ENCODE measurements at places on chromosomes 16 and 17.
A peak's percentile ranks its signal among the peaks of the same experiment; 100 is the strongest.

- peak; percentile 49 for DNase-seq
Observed at GRCh38 chr17:36703860-36704266, 102.5 kb downstream of the MRM1 start.

- DNase-seq, result no peak
Observed at GRCh38 chr16:2828876-2829430, 1.1 kb upstream of the ZG16B start.

- no peak for DNase-seq
Observed at GRCh38 chr17:74513987-74514631, 17.2 kb downstream of the CD300LB start.

GRCh38 chr17:47620503-47621245 lies 29.0 kb upstream of the KPNB1 start:
- no peak for DNase-seq

DNA sequence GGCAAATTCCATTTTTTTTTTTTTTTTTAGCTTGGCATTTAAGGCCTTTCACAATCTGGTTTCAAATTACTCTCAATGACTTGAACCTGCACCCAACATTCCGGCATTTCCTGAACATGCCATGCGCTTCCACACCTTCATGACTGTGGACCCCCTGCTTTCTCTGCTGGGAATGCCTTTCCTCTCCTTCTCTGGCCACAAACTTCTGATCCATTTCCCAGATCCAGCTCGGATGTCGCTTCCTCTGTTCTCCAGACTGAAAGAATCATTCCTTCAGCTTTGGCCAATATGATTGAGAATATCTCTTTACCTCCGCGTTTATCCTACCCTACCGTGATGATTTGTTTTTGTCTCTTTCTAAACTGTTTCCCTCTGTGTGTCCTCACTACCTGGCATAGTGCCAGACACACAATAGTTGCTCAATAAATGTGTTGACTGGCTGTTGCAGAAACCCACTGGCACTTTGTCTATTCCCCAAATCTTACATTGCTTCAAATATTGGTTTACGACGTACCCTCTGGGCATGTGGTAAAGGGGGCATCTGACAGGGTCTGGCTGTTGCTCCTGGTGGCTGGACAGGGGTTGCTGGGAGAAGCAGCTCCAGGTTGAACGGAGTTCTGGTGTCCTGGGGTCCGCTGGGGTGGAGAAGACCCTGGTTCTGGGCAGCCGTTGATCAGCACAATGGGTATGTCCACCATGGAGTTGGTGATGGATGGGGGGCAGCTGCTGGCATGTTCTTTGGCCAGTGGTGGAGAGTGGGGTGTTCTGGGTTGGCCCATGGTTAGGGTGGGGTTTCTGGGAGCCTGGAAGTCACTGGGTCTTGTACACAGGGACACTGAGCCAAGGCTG lies 14.7 kb downstream of the TNS4 start:
- DNase-seq, result no peak

- no peak for DNase-seq
Observed at GRCh38 chr17:75610103-75610984, 22.7 kb downstream of the MYO15B start.

- no peak for DNase-seq
Observed at GRCh38 chr16:30530163-30531037, 4.0 kb upstream of the ZNF768 start.

DNA sequence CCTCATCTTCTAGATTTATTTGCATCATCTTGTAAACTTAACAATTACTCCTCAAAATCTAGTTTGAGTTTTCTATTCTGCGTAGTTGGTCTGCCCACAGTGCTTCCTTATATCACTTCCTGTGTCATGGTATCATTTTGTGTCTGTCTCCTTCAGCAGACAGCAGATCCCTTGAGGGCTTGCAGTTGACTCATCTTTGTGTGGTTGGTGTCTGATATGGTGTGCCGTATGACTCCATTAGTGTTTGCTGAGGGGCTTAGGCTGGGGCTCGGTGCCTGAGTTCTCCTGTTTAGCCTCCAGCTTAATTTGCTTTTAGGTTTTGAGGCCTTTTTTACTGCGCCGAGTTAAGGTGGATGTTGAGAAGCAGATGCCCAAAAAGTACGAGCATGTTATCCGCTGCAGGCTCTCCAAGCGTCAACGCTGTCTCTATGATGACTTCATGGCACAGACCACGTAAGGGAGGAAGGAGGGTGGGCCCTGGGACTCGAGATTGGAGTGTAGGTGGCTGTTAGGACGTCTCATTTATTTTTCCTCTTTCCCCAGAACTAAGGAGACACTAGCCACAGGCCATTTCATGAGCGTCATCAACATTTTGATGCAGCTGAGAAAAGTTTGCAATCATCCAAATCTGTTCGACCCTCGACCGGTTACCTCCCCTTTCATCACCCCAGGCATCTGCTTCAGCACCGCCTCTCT lies 16.9 kb downstream of the SRCAP start:
- peak; percentile 19 for DNase-seq

GRCh38 chr16:84750575-84750974 lies 50.8 kb downstream of the USP10 start:
- DNase-seq, result no peak

GRCh38 chr17:31647661-31648060 lies 211.4 kb downstream of the COPRS start:
- no peak for DNase-seq

DNA sequence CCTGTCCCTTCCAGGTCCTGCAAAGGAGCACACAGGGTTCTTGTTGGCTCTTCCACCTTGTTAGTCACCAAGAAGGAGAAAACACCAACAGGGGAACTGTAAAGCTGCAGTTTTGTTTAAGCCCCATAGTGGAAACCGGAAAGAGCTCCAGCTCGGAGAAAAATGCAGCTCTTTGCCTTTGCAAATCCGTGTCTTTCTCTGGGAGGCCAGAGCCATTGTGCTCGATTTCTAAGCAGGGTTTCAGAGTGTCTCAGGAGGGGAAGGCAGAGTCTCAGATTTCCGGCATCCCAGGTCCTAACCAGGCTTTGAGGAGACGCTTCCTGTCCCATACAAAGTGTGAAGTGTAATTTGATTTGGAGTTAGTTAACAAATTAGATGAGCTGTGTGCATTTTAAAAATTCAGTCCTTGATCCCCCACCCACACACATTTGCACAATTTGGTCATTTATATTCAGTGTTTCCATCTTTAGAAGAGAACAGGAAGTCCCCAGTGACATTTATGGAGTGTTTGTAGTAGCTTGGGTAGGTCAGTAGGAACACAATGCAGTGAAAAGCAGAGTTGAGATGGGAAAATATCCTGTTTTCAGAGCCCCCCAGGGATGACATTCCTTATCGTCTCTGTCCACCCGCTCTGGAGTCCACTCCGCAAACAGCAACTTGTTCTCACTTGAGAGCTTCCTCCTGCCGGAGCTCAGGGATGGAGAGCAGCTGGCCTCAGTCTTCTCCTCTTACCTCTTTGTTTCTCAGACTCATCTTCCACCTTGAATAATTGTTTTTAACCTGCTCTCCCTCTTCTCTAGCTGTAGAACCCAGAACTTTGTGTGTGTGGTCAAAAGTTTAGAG lies 331.9 kb downstream of the SEC14L1 start:
- DNase-seq, result peak; percentile 27

GRCh38 chr16:87924041-87924810 lies 12.1 kb downstream of the CA5A start:
- DNase-seq, result no peak

DNA sequence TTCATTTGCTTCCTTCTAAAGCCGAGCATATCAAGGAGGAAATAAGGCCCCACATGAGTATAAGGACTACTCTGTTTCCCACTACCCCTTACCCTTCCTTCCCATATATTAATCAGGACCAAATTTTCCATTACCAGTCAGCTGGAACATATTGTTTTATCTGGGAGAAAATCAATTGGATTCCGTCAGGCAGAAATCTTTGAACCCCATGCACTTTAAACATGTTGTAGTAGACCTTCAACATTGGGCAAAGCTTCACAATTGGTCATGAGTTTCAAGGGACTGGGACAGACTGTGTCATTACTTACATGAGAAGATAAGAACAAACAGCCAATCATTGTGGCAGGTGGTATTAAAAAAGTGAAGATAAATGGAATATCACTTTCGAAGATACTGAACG lies 70.3 kb downstream of the ABCA8 start:
- DNase-seq, result no peak

GRCh38 chr17:75105126-75106080 lies 4.4 kb upstream of the ARMC7 start:
- no peak for DNase-seq

GRCh38 chr17:76414334-76415295 lies 30.2 kb downstream of the SPHK1 start:
- DNase-seq, result peak; percentile 86

- DNase-seq, result no peak
Observed at GRCh38 chr16:75023009-75023408, 24.2 kb downstream of the ZNRF1 start.

DNA sequence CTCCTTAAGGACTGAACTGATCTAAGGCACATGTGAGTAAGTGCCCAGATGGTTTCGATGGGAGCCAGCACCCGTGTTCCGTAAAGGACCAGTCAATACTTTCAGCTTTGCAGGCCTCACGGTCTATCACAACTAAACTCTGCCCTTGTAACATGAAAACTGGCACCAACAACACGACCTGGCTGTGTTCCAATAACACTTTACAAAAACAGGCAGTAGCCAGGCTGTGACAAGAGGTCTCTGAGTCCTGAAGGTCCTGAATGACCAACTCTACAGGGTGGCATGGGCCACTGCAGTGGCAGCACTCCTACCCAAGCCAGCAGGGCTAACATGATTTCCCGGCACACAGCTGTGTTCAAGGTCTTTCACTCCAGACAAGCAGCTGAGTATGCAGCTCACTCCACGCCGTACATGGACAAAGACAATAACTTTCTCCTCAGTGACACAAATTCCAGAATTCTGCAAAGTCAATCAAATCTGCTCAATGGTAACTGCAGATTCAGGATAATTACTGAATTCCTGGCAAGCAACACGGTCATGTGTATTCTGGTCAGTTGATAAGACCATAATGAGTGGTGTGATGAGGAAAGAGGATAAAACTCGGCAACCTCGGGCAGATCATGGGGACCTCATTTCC lies 15.3 kb downstream of the NPLOC4 start:
- DNase-seq, result peak; percentile 13

DNA sequence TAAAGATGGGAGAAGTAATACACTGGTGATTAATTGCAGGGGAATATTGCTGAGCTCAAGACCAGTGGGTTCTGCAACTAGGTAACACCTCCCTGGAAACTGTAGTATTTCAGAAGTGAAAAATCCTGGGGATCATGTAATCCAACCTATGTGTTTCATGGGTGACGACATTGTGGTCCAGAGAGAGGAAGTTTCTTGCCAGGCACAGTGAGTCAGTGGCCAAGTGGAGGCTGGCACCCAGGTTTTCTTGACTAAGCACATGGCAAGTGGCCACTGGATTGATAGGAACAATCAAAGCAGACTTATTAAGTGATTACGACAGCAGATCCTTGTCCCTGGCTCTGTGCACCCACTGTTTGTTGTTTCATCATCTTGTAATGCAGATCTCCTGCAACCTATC lies 14.6 kb upstream of the CIITA start:
- peak; percentile 66 for DNase-seq

GRCh38 chr17:31275116-31275515 lies 21.9 kb downstream of the OMG start:
- DNase-seq, result no peak

- peak; percentile 85 for DNase-seq
Observed at GRCh38 chr17:32877164-32877764, 340 bp upstream of the MYO1D start.

DNA sequence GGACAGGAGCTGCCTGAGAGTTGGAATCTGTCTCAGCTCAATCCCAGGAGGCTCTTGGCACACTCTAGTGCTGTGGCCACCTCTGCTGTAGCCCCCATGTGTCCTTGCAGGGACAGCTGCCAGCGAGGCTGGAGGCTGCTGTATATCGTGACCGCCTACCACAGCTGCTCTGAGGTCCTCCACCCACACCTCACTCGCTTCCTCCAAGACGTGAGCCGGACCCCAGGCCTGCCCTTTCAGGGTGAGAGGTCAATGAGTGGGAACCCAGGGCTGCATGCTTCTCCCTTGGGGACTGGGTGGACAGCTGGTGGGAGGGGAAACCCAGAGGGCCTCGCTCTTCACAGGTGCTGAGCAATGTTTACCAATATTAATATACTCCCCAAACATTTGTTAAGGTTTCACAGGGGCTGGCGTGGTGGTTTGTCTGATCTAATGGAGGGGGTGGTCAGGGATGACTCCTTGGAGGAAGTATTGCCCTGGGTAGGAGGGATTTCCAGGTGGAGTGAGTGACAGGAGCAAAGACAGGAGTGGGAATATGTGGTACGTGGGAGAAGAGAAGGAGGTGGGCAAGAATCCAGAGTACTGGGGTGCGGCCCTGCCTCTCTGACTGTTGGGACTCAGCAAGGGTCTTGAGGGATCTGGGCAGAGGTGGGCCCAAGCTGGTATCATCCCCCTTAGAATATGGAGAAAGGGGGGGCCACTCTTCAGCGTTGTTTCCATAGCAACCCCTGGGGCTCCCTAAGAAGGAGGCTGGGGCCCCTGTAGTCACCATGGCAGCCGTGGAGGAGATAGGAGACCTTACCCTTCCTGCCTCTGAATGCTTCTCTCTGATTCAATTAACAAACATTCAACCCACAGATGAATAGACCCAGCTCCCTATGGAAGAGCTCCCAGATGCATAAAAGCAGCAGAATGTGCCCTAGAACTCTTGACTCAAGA lies 22.2 kb upstream of the ALKBH5 start:
- DNase-seq, result no peak

GRCh38 chr16:67548265-67549126 lies 13.8 kb upstream of the CTCF start:
- DNase-seq, result no peak

- DNase-seq, result no peak
Observed at GRCh38 chr16:30649725-30650368, 913 bp upstream of the PRR14 start.

- DNase-seq, result no peak
Observed at GRCh38 chr17:48728232-48729231, at the start of gene HOXB13. Gene HOXB13 (minus strand): TSS chr17:48728750. CDS start chr17:48728593, 157 bp downstream.

All from Ammon's horn (tissue), 1 donor.